ENCODE measurements at places on chromosomes 7 and 10. TPM values are rescaled to one million over a fixed set of nuclear protein-coding genes. Genes with fewer than 3 reads are reported as not detected.

PGAM2 gene
- not detected for total RNA-seq

GRCh38 chr7:141386881-141387280 lies 164.3 kb upstream of the AGK start:
- DNase-seq, result no peak

GRCh38 chr10:47025540-47026300 lies 114.5 kb downstream of the PTPN20 start:
- peak; percentile 17 for DNase-seq

DNA sequence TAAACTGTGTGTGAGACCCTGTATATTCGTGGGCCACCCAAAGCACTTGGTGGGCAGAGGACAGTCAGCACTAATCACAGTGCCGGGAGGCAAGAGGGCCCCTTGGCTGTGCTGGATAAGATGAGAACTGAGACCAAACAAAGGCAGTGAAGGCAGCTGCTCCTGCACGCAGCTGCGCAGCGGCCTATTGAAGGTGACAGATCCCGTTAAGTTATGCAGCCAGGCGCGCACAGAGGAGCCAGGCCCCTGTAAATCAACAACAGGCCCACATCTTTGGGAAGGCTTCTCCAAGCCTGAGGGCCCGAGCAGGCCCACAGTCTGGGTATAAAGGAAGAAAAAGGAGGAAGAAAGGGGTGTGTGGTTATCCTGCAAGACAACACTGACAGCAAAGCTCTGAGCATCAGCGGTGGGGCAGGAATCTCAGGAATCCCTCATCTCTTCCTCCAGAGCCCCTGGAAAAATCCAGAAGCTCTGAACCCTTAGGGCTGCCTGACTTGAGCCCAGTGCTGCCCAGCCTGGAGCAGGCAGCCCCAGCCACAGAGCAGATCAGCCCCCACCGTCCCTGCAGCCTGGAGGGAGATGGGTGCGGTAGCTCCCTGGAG lies 154.2 kb downstream of the ARHGAP12 start:
- no peak for DNase-seq

GRCh38 chr10:7117806-7118674 lies 292.8 kb downstream of the SFMBT2 start:
- no peak for DNase-seq

GIMAP8 gene
- 5.1 TPM for total RNA-seq

DNA sequence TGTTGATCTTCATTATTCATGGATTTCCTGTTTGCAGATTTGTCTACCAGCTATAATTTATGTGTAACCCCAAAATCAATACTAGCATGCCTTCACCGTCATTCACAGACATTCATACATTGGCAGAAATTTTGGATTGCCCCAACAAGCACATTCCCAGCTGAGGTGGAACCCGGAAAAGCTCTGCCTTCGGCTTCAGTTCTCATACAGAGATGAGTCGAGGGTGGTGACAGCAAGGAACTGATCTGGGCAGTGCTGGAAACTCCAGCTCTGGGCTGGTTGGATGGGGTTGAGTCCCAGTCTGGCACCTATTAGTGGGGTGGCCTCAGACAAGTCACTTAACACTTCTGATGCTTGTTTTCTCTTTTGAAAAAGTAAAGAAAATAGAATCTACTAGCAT lies 267.5 kb downstream of the SNX13 start:
- DNase-seq, result no peak

DNA sequence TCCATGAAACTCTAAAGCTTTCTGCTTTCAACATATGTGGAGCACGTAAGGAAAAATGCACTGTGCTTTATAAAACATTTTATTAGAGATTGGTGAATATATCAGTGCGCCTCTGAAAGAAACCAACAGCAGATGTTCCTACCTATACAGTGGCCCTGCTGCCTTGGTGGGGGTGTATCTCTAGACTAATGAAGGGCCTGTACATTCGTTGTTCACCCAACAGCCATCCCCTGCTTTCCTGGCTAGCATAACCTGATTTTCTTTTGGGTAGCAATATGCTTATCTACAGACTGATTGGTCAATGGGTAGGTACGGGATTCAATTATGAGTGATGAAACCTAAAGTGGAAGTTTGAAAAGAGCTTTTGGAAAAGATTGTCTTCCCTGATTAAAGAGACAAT lies 119.7 kb upstream of the FAM133B start:
- no peak for DNase-seq

- DNase-seq, result no peak
These were observed 25.2 kb upstream of the DMTF1 start for GRCh38 chr7:87127019-87127418.

DNA sequence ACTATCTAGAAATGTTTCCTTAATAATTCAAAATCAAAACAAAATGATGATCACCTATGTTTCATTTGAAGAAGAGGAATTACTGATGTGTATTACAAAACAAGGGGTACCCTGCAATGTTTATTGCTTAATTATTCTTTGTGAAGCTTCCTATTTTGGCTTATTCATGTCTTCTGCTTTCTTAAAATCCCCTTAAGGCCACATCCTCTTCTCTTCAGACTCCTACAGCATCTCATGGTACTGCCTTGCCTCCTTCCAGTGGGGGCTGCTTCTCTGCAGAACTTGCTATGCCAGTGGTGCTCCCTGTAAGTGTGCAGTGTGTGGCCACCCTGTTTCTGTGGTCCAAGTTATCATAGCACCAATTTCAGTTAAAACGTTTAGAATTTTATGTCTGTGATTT lies 35.0 kb downstream of the CCDC146 start:
- DNase-seq, result no peak

- DNase-seq, result no peak
These were observed 4.7 kb upstream of the ZYX start for GRCh38 chr7:143376396-143376795.

IL2RA gene
- total RNA-seq, result 2.3 TPM

TSPAN15 gene
- 23.5 TPM for total RNA-seq

- DNase-seq, result no peak
These were observed 39.0 kb upstream of the KIF5B start for GRCh38 chr10:32095116-32095733.

- no peak for DNase-seq
These were observed 801.2 kb upstream of the ZWINT start for GRCh38 chr10:57162231-57162630.

H2BK1 gene
- not detected for total RNA-seq

- no peak for DNase-seq
These were observed 168.5 kb downstream of the CFTR start for GRCh38 chr7:117648203-117648866.

DNA sequence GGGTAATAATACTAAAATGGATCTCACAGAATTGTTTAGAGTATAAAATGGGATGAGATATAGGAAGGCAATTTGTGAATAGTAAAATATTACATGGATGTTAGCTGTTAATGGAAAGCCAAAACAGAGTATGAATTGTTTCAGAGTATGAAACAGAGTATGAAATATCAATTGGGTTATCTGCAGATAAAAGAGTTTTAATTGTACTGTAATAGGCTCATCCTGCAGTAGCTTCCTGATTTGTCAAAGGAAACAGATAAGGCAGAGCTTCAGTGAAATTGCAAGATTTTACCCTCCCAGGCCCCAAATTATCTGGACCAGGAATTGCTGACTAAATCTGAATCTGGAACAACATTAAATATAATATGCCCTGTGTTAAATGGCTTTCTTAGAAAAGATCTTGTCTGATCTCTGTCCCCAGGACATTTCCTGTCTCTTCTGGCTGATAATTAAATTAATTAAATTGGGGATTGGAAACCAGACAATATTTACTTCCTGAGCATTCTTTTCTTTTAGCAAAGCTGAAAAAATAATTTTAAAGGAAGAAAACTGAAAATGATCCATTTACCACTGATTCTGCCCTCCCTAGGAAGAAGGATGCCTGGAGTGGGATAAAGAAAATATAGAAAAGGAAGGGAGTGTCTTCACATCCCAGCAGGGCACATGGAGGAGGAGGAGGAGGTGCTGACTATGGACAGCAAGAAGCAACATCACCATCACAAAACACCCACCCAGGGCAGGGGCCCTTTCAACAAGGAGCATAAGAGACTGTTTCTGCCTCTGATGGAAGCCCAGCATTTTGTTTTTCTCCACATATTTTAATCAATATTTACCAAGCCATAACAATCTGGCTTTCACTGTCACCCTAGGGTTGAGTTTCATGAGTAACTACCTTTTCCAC lies 18.5 kb downstream of the PTN start:
- no peak for DNase-seq

SFRP5 gene
- not detected for total RNA-seq
